ENCODE measurements at places on chromosomes 16 and 17.

DNA sequence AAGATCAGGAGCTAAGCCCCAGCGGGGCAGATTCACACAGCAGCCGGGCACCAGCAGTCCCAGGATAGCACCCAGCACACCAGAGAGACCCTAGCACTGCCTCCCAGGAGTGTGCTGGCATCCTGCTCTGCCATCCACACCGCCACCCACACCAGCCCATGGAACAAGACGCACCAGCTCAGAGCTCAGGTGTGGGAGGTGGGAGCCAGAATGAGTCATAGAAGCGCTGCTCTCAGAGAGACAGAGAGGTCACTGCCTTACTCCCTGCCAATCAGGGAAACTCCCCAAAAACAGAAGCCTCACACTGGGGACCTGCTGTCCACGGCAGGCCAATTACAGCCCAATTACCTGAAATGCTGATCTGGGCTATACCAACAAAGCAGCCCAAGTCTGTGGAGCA, 64.9 kb downstream of the CDYL2 start:
- no peaks in the 10 kb centered on the region for H3K27me3 ChIP-seq
- no peaks in the 10 kb centered on the region for H3K36me3 ChIP-seq
- no peak overlapping the region for H3K4me3 ChIP-seq
- H3K27ac ChIP-seq, result no peak overlapping the region
- H3K4me1 ChIP-seq, result no peaks in the 10 kb centered on the region

GRCh38 chr16:89723279-89724250, 2.2 kb downstream of the ZNF276 start:
- no peak overlapping the region for H3K27ac ChIP-seq
- peaks cover 40% of the 10 kb centered on the region for H3K36me3 ChIP-seq
- no peak for DNase-seq

- no peak overlapping the region for H3K27ac ChIP-seq
- H3K4me1 ChIP-seq, result no peaks in the 10 kb centered on the region
- H3K27me3 ChIP-seq, result no peaks in the 10 kb centered on the region
These were observed 389.9 kb downstream of the MAF start for GRCh38 chr16:79210607-79211006.

- no peak overlapping the region for H3K4me3 ChIP-seq
- H3K27me3 ChIP-seq, result peaks cover 24% of the 10 kb centered on the region
- DNase-seq, result no peak
- no peaks in the 10 kb centered on the region for H3K36me3 ChIP-seq
- H3K27ac ChIP-seq, result no peak overlapping the region
These were observed 20.9 kb downstream of the RGS9 start for GRCh38 chr17:65158041-65158440.

- DNase-seq, result no peak
- no peak overlapping the region for H3K27ac ChIP-seq
These were observed 5.1 kb downstream of the ITGA2B start for GRCh38 chr17:44384281-44384822.

GRCh38 chr17:77320485-77321256, 179.9 kb downstream of the SEC14L1 start:
- H3K27ac ChIP-seq, result peak overlapping the region; percentile 99
- DNase-seq, result peak; percentile 76
- H3K4me1 ChIP-seq, result peaks cover 62% of the 10 kb centered on the region
- peaks cover 3% of the 10 kb centered on the region for H3K36me3 ChIP-seq

GRCh38 chr17:58326609-58327362, 1.8 kb downstream of the TSPOAP1 start:
- no peaks in the 10 kb centered on the region for H3K4me1 ChIP-seq
- H3K36me3 ChIP-seq, result no peaks in the 10 kb centered on the region
- H3K27ac ChIP-seq, result no peak overlapping the region
- DNase-seq, result peak; percentile 86
- H3K27me3 ChIP-seq, result peaks cover 14% of the 10 kb centered on the region

DNA sequence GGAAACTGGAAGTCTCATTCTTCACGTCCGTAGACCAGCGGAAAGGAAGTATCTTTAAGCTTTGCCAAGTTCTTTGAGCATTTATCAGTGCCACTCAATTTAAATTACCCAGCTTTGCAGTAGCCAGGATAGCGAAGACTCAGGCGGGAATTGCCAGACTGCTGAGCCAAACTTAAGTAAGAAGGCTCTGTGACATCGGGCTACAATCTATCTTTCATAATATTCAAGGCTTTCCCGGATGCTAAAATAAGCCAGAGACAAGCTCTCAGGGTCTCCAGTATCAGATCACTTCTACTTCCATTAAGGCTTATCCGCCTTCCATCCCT, 436 bp upstream of the BRIP1 start:
- H3K4me1 ChIP-seq, result peaks cover 23% of the 10 kb centered on the region
- peak; percentile 42 for DNase-seq
- peak overlapping the region; percentile 85 for H3K27ac ChIP-seq
- peaks cover 8% of the 10 kb centered on the region for H3K36me3 ChIP-seq

GRCh38 chr17:49505854-49506253, 10.8 kb downstream of the NGFR start:
- no peak overlapping the region for H3K27ac ChIP-seq
- H3K4me3 ChIP-seq, result no peak overlapping the region
- H3K4me1 ChIP-seq, result no peaks in the 10 kb centered on the region
- peaks cover 38% of the 10 kb centered on the region for H3K27me3 ChIP-seq

DNA sequence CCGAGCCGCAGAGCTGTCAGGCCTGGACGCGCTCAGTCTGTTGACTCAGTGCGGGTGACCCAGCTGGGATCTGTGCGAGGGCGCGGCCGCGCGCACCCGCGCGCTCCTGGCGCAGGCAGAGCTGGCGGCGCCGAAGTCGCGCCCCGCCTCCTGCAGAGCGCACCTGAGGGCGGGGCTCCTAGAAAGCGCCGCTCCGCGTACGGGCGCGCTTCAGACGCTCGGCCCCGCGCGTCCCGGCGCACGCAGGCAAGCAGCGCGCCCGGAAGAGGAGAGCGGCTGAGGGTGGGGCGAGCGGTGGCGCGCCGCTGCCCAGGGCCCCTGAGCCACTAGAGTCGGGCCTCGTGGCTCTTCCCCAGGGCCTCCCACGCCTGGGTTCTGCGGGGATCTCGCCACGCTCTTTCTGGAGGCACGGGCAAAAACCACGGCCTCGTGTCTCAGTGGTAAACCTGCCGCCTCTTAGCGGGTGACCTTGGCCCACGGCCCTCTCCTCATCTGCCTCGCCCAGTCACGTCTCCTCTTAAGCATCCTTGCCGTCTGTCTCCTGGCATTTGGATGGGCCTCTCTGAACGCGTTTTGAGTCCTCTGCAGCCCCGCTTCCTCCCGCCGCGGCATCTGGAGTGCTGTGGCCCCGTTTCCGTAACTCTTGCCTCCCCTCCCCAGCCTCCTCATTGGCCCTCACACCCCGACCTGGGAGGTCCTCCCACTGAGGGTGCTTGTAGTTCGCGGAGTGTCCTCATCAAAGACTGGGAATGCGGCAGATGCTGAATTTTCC, at the start of gene ABCA5:
TSS of gene ABCA5 (minus strand) at position 74 of the 772 bp plus-strand sequence. CDS start 12,718 bp downstream, outside the sequence.
- peak; percentile 95 for DNase-seq
- H3K27me3 ChIP-seq, result peaks cover 6% of the 10 kb centered on the region
- H3K4me3 ChIP-seq, result peak within 1 kb of the TSS; percentile 85
- H3K36me3 ChIP-seq, result no peaks in the 10 kb centered on the region
- peaks cover 10% of the 10 kb centered on the region for H3K4me1 ChIP-seq

- H3K4me3 ChIP-seq, result no peak overlapping the region
- no peaks in the 10 kb centered on the region for H3K36me3 ChIP-seq
- DNase-seq, result peak; percentile 86
- peaks cover 44% of the 10 kb centered on the region for H3K27me3 ChIP-seq
- no peak overlapping the region for H3K27ac ChIP-seq
- peaks cover 8% of the 10 kb centered on the region for H3K4me1 ChIP-seq
These were observed 12.6 kb downstream of the UTS2R start for GRCh38 chr17:82384051-82384729.

DNA sequence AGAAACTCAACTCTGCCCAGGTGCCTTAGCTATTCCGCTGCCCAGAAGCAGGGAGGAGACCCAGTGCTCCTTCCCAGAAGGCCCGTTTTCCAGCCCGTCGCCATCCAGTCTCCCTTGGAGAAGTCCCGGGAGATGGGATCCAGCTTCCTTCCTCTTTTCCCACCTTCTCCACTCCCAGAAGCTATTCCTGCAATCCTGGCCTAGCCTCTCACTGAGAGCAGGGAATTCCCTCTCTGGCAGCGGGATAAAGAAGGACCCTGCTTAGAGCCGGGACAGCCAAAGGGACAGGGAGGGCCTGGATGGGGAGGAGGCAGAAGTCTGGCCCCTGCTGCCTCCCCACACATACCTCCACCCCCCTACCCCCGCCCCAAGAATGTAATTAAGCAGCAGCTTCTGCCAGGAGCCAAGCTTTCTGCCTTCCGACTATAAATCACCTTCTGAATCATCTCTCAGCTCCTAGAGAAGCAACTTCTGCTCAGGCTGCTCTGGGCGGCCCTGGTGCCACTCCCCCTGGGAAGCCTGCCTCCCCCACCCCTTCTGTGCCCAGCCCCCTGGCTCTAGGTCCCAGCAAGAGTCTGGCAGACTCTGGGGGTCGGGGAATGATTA, 6.4 kb downstream of the WNT3 start:
- DNase-seq, result peak; percentile 92
- peaks cover 25% of the 10 kb centered on the region for H3K27me3 ChIP-seq
- H3K36me3 ChIP-seq, result no peaks in the 10 kb centered on the region
- H3K4me1 ChIP-seq, result peaks cover 4% of the 10 kb centered on the region
- H3K4me3 ChIP-seq, result no peak overlapping the region

DNA sequence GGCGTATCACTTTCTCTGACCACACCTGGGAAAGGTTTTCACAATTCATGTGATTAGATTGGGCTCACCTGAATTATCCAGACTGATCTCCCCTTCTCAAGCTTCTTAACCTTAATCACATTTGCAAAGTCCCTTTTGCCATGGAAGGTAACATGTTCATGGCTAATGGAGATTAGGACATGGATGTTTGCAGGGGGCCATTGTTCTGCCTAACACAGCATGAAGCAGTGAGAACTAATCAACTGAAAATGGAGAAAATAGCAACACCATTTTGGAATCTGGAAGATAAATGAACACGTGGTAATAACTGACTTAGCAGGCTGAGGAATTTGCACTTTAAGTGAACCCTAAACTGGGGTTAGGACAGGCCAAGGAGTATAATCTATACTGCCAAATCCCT, 25.0 kb upstream of the SBK1 start:
- no peak overlapping the region for H3K4me3 ChIP-seq
- peaks cover 20% of the 10 kb centered on the region for H3K27me3 ChIP-seq
- H3K4me1 ChIP-seq, result no peaks in the 10 kb centered on the region
- no peaks in the 10 kb centered on the region for H3K36me3 ChIP-seq
- DNase-seq, result no peak

- DNase-seq, result no peak
- no peaks in the 10 kb centered on the region for H3K4me1 ChIP-seq
- no peaks in the 10 kb centered on the region for H3K27me3 ChIP-seq
- no peak overlapping the region for H3K4me3 ChIP-seq
- H3K36me3 ChIP-seq, result no peaks in the 10 kb centered on the region
These were observed 223.5 kb downstream of the CYB561 start for GRCh38 chr17:63222655-63223054.

GRCh38 chr17:7119314-7119713, 4.7 kb upstream of the ASGR2 start:
- peak; percentile 15 for DNase-seq
- H3K4me3 ChIP-seq, result no peak overlapping the region
- H3K36me3 ChIP-seq, result no peaks in the 10 kb centered on the region
- H3K27ac ChIP-seq, result no peak overlapping the region
- peaks cover 4% of the 10 kb centered on the region for H3K4me1 ChIP-seq

DNA sequence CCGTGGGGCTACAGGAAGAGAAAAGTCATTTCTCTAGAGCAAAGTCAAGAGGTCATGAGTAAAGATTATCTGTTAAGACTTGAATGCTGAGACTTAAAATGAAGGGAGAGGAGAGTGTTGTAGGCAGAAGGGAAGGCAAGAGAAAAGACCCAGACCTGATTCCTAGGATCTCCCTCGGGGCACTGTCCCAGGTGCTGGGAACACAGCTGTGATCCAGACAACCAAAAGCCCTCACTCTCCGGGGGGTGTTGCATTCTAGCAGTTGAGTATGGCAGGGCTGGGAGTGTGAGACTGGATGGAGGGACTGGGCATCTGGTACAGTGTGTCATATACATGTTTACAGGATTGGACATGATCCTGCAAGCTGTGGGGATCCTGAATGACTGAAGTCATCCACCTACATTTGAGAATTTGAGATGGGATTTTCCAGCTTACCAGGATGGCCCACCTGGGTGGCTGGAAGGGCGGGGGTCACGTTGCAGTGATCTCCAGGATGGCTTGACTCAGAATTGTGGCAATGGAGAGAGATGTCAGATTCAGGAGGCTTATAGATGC, 29.1 kb downstream of the ARSG start:
- no peak overlapping the region for H3K27ac ChIP-seq
- H3K36me3 ChIP-seq, result no peaks in the 10 kb centered on the region
- no peaks in the 10 kb centered on the region for H3K27me3 ChIP-seq
- no peak overlapping the region for H3K4me3 ChIP-seq
- peak; percentile 41 for DNase-seq
- H3K4me1 ChIP-seq, result peaks cover 9% of the 10 kb centered on the region

DNA sequence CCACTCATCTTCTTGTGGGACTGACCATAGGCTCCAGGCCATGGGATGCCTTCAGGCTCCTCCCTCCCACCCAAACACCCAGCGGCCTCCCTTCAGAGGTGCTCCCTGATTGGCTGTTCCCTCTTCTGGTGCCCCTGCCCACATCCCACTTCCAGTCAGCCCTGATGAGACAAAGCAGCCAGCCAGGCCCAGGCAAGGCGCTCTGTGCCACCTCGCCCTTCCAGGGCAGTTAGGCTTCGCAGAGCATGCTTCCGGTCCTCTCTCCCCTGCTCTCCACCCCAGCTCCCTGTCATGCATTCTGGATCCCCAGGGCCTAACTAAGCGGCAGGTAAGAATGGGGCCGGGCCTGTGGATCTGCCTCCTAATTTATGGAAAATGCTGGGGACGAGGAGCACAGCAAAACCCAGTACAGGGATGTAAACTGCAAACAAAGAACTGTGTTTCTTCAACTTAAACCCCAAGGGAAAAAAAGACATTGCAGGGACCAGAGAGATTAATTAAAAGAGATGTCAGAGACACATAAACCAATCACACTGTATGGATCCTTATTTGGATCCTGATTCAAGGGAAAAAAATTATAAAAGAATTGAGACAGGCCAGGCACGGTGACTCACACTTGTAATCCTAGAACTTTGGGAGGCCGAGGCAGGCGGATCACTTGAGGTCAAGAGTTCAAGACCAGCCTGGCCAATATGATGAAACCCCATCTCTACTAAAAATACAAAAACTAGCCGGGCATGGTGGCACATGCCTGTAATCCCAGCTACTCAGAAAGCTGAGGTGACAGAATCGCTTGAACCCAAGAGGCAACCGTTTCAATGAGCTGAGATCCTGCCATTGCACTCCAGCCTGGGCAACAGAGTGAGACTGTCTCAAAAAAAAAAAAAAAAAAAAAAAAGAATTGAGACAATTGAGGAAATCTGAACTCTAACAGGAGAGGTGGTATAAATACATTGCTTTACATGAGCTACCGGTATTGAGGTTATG, 26.0 kb downstream of the ZDHHC7 start:
- H3K4me3 ChIP-seq, result no peak overlapping the region
- H3K4me1 ChIP-seq, result peaks cover 19% of the 10 kb centered on the region
- H3K36me3 ChIP-seq, result peaks cover 63% of the 10 kb centered on the region
- H3K27ac ChIP-seq, result peak overlapping the region; percentile 94
- peak; percentile 94 for DNase-seq
- no peaks in the 10 kb centered on the region for H3K27me3 ChIP-seq

GRCh38 chr17:58480090-58480489, 8.1 kb downstream of the HSF5 start:
- DNase-seq, result no peak
- no peak overlapping the region for H3K27ac ChIP-seq
- no peaks in the 10 kb centered on the region for H3K36me3 ChIP-seq

GRCh38 chr17:75010683-75011400, 1.6 kb upstream of the MRPL58 start:
- H3K27ac ChIP-seq, result peak overlapping the region; percentile 60
- DNase-seq, result no peak
- H3K27me3 ChIP-seq, result no peaks in the 10 kb centered on the region

- H3K4me3 ChIP-seq, result no peak overlapping the region
- peak overlapping the region; percentile 74 for H3K27ac ChIP-seq
- no peaks in the 10 kb centered on the region for H3K36me3 ChIP-seq
- peak; percentile 80 for DNase-seq
These were observed 3.9 kb downstream of the ABAT start for GRCh38 chr16:8678068-8678927.
